ENCODE measurements at places on chromosomes 7 and 10. TPM values are rescaled to one million over a fixed set of nuclear protein-coding genes. Genes with fewer than 3 reads are reported as not detected.
A peak's percentile ranks its signal among the peaks of the same experiment; 100 is the strongest.

GRCh38 chr7:131637859-131638258 lies 81.4 kb upstream of the PODXL start:
- no peak overlapping the region for H3K4me3 ChIP-seq
- DNase-seq: no peak
- no peaks in the 10 kb centered on the region for H3K27me3 ChIP-seq
- no peak overlapping the region for H3K27ac ChIP-seq

DNA sequence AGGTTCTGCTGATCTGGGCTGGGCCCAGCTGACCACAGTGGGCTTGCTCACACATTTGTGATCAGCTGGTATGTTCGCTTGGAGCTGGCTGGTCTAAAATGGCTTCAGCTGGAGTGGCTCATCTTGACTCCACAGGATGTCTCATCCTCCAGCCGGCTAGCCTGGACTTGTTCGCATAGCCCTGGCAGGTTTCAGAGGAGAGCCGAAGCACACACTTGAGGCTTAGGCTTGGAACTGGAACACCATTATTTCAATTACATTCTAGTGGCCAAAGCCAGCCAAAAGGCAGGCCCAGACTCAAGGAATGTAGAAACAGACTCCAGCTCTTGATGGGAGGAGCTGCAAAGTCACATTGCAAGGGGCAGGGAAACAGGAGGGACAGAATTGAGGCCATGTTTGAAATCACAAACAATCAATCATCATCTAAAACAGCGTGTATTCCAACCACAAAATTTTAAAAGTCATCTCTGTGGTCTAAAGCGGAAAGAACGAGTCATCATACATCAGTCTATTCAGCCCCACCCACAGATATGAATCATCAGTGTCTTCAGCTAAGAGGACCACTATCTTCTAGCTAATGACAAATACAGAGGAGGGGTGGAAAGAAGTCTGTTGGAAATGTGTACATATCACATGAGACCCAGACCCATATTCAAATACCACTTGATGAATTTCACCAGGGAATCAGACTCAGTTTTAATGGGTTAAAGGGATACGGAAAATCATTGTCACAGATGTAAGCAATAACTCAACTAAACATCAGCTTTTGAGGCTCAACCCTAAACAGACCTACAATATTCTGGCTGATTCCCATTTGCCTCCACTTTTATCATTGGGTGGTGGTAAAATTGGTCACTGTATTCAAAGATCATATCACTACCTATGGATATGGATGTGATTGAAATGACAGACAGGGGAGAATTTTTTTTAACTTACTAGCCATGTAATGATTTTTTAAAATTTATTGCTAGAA lies 139.0 kb upstream of the MKLN1 start:
- DNase-seq: peak; percentile 37
- H3K27me3 ChIP-seq: no peaks in the 10 kb centered on the region
- H3K4me3 ChIP-seq: no peak overlapping the region

GRCh38 chr7:158595068-158595467 lies 7.4 kb upstream of the PTPRN2 start:
- peak; percentile 47 for DNase-seq
- H3K4me3 ChIP-seq: no peak overlapping the region
- no peaks in the 10 kb centered on the region for H3K27me3 ChIP-seq
- no peaks in the 10 kb centered on the region for H3K4me1 ChIP-seq

The TMEM213 gene
- total RNA-seq: not detected
